ENCODE measurements at places on chromosomes 7 and 10. TPM values are rescaled to one million over a fixed set of nuclear protein-coding genes. Genes with fewer than 3 reads are reported as not detected.

Gene NRG3
- 0.33 TPM for total RNA-seq

Gene CNNM1
- total RNA-seq, result 0.98 TPM

Gene SPDYE16
- not detected for total RNA-seq

Gene AGR2
- 72.8 TPM for total RNA-seq

Gene SLF2
- total RNA-seq, result 31.8 TPM
